Left hindlimb (tissue), 1 donor: ENCODE measurements at places on chromosomes 12 and 14.

GRCh38 chr14:77849711-77850110, 49.8 kb downstream of the ADCK1 start:
- DNase-seq: no peak

DNA sequence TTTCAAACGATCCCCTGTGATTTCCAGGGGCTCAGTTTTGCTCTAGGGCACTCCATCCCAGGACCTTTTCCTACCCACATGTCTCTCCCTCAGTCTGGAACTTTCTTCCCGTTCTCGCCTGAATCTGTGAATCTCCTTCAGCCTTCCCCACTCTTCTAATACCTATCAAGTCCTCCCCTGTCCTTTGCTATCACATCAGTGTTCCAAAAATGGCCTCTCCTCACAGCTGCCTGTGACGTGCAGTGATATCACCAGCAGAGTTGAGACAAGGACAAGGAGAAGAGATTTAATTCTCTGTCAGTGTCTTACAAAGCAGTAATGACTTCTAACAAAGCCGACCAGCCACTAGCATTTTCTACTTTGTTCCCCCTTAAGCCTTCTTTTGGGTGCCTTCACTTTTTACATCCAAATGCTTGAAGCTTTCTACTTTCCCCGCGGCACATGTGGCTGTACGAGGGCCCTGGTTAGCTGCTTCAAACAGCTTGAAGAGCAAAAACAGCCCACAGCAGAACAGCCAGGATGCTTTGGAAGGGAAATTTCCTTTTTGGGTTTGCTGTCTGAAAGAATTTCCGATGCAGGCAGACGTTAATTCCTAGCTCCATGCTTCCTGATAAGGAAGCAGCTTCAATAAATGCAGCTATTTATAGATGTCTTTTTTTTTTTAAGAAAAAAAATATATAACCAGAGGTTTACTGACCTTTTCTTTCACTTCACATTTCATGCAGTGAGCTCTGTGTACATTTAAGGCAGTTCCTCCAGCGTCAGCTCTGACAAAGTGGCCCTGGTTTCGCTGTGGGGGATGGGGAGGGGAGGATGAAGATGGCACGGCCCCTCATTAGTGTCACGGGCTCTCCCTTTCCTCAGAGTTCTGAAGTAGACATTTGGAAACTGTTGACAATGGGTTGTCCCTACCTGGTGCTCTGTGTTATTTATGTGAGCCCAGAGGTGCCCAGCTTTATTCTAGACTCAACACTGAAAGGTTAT, 109.3 kb downstream of the ETV6 start:
- DNase-seq: no peak

- DNase-seq: no peak
Measured at GRCh38 chr12:121167232-121167820, 34.6 kb downstream of the P2RX7 start.

DNA sequence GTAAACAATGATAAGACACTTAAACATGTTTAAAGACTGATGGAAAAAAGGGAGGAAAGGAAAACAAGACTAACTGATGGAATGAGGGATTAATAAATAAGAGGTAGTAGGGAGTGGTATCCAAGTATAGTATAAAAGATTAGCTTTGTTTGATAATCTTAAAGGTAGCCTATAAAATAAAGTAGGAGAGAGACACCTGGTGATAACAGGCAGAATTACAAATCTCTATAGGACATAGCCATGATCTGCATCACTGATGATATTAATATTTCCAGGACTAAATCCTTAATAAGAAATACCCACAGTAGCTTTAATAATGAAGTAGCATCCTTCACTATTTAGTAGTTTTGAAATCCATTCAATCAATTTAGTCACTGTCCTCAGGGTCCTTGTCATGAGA, 30.4 kb downstream of the DLGAP5 start:
- DNase-seq: no peak

- peak; percentile 54 for DNase-seq
Measured at GRCh38 chr14:69559581-69560011, 15.1 kb downstream of the CCDC177 start.

DNA sequence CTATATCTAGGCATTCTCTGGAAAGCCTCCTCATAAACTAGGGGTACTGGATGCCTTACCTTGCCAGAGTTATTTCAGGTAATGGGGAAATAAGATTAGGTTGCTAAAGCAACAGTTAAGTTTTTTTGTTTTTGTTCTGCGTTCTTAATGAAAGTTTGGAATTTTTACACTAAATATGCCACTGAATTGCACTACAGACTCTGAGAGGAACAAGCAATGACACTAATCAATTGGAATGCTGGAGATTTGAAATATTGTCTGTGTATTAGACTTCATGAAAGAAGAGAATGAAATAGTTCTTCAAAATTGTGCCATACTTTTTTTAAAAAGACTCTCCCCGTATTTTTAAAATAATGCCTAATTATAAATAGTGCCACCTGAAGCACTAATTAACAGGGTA, 287.8 kb downstream of the NAV3 start:
- DNase-seq: no peak

DNA sequence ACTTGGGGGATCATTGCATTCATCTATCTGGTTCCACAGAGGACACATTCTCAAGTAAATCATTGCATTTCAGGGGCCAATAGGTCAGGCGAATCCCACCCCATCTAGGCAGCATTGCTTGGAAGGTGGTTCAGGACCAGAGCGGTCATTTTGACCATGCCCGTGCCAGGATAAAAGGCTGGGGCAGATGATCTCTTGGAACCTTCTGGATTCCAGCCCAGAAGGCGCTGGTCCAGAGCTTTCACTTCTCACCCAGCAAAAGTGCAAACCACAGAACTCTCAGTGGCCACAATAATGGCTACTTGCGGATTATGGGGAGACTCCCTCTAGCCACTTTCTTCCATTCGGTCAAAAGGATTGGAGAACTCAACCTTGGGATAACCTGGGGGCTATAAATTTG, 595 bp upstream of the KRT85 start:
- DNase-seq: no peak

GRCh38 chr14:90509403-90509802, 112.6 kb downstream of the CALM1 start:
- DNase-seq: no peak

- no peak for DNase-seq
Measured at GRCh38 chr14:92675421-92675820, 73.0 kb downstream of the LGMN start.
